ENCODE measurements at places on chromosomes 4 and X. TPM values are rescaled to one million over a fixed set of nuclear protein-coding genes. Genes with fewer than 3 reads are reported as not detected.

DNA sequence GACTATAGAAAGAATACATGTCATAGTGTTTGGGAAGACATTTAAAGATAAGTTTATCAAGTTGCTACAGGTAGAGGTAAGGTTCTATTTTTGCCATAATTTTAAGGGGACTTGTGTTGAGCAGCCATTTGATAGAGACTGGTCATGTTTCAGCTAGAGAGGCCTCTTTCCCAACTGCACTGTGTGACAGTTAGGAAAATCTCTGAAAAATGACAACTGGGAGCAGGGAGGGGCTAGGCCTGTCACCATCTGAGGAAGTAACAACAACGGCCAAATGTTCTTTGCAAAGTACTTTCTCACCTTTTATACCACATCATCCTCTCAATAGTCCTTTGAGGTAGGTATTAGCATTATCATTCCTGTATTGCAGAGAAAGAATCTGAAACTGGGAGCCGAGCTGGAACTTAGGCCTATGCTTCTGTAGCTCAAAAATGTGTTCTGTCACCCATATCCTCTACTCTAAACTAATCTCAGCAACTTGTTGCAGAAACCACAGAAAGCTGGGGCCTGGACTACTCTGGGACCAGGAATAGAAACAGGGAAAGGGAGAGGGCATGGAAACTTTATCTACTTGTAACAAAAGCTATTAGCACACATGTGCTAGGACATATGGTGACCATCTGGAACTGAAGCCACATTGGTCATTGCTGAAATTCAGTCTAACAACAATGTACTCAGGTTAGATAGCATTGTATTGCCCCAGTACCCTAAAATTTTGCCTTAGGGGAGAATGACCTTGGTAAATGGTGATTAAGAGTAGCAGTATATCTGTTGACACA lies 198.9 kb downstream of the MID1IP1 start:
- H3K27me3 ChIP-seq = no peaks in the 10 kb centered on the region
- no peaks in the 10 kb centered on the region for H3K36me3 ChIP-seq
- no peaks in the 10 kb centered on the region for H3K4me1 ChIP-seq

DNA sequence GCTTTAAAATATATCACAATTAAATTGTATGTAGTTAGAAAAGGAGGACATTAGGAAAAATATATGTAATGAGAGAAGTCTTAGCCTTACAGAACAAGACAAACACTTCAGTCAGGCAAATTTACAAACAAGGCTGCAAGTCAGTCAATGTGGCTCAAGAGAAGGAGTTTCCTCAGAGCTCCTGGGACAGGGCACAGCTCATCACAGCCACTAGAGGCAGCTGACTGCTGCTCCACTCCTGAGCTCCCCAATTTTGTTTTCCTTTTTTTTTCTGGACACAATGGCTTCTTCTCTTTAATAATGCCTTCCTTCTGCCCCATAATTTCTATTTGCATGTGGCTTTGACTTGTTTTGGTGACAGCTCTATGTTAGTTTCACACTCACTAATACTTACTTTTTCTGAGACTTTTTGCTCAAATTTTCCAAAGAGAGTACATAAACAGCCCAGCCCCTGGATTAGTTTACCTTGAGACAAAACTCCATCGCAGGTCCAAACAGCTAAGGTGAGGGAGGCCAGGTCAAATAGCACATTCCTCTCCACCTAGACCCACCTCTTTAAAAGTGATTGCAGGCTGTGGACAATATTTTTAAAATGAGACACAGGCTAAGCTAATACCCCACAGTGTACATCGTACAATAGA lies 850.4 kb upstream of the FRG1 start:
- no peak overlapping the region for H3K27ac ChIP-seq
- no peaks in the 10 kb centered on the region for H3K27me3 ChIP-seq
- no peaks in the 10 kb centered on the region for H3K4me1 ChIP-seq
- no peak overlapping the region for H3K4me3 ChIP-seq

Gene RTL9
- total RNA-seq = not detected

GRCh38 chrX:3145716-3146115 lies 104.4 kb downstream of the ARSF start:
- peaks cover 11% of the 10 kb centered on the region for H3K4me1 ChIP-seq
- peaks cover 8% of the 10 kb centered on the region for H3K27me3 ChIP-seq
- DNase-seq = no peak
- no peak overlapping the region for H3K27ac ChIP-seq
- peaks cover 21% of the 10 kb centered on the region for H3K36me3 ChIP-seq

Gene SFRP2
- 0.14 TPM for total RNA-seq
